ENCODE measurements at places on chromosomes 7 and 10. TPM values are rescaled to one million over a fixed set of nuclear protein-coding genes. Genes with fewer than 3 reads are reported as not detected.

DNA sequence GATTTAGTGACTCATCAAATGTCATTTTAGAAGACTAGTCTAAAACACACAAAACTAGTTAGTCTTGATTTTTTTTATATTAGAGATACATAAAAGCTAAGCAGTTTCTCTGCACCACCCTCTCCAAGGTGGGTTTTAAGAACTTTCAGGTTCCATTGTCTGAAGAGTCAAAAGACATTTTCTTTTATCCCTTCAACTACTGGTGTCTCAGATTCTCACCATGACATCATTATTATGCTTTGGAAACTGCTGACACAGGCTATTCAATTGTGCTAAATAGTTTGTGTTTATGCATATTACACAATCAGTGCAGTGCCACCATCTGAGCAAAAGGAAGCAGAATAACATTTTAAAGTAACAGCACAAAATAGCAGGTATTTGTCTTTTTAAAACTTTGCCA lies 52.2 kb downstream of the IGF2BP3 start:
- no peak for DNase-seq

HOXA1 gene
- polyA plus RNA-seq: not detected

GRCh38 chr10:42989481-42989921 lies 87.4 kb upstream of the RET start:
- DNase-seq: no peak

GRCh38 chr7:110573862-110574528 lies 516.9 kb upstream of the LRRN3 start:
- no peak for DNase-seq

- no peak for DNase-seq
Measured at GRCh38 chr10:69659241-69660038, 29.4 kb downstream of the FAM241B start.

- no peak for DNase-seq
Measured at GRCh38 chr7:71987200-71987767, 424.9 kb downstream of the CALN1 start.

- no peak for DNase-seq
Measured at GRCh38 chr10:15901889-15902288, 41.6 kb upstream of the MINDY3 start.

DNA sequence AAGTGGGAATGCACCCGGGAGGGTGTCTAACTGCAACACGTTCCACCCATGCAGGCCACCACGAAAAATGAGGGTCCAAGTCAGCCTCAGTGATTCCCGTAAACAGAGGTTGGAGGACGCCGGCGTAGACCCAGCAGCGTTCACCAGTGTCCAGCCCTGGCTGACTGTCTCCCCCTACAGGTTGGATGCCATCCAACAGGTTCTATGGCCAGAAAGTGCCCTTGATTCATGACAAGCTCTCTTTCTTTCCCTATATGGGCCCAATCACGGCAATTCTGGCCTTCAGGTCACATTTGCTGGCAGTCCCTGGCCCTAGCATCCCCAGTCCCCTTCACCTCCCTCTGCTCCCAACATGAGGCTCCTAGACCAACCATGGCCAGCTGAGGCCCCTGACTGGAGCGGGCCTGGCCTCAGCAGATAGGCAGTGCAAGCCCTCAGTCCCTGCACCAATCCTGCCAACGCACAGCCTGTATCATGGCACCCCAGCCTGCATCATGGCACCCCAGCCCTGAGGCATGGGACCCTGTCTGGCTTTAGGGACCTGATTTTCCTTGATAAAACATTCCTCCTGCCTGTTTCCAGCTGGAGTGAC lies 227.4 kb downstream of the GRID1 start:
- no peak for DNase-seq

- no peak for DNase-seq
Measured at GRCh38 chr7:158789842-158790241, 39.5 kb downstream of the ESYT2 start.

DNA sequence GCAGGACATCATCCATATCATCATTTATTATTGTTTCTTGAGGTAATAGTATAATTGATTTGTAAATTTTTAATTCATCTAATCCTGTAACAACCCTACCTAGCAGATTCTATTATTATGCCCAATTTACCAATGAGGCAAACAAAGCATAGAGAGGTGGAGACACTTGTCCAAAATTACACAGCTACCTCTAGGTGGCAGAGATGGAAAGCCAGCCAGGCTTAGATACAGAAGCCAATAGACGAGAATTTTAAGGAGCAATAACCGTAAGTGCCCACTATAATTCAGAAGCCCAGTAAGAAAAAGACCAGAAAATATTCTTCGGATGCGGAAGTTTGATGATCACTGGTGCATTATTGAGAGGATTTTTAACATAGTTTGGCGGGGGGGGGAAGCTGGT lies 54.0 kb downstream of the ANK3 start:
- DNase-seq: no peak

DNA sequence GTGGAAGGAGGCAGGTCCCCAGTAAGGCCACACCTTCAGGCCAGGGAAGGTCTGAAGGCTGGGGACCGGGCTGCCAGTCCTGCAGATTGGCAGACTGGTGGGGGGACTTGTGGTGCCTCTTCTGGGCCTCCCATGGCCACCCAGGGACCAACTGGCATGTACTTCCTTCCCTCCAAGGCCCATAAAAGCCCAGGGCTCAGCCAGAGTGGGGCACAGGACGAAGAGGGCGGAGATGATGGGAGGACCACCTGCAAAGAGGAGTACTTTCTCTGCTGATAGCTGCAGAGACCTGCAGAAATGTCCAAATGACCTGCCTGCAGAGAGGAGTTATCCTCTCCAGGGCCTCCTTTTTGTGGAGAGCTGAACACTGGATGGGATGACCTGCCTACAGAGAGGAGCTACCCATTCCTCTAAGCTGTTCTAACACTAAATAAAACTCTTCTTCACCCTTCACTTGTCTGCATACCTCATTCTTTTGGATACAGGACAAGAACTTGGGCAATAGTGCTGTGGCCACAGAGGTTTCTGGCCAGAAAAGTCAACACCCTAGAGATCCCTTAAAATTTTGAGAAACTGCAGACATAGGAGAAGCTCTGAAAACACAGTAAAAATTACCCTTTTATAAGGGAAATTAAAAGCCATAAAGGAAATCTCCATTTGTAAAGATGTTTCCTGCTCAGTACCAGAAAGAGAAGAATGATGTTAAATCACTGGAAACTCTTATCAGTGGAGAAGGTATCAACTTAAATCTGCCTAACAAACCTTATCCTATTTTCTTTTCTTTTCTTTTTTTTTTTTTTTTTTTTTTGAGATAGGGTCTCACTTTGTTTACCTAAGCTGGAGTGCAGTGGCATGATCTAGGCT lies 20.7 kb upstream of the PRF1 start:
- no peak for DNase-seq

GRCh38 chr10:118793545-118793944 lies 38.8 kb upstream of the CACUL1 start:
- no peak for DNase-seq

GRCh38 chr7:122352454-122352853 lies 47.9 kb upstream of the FEZF1 start:
- DNase-seq: no peak

DNA sequence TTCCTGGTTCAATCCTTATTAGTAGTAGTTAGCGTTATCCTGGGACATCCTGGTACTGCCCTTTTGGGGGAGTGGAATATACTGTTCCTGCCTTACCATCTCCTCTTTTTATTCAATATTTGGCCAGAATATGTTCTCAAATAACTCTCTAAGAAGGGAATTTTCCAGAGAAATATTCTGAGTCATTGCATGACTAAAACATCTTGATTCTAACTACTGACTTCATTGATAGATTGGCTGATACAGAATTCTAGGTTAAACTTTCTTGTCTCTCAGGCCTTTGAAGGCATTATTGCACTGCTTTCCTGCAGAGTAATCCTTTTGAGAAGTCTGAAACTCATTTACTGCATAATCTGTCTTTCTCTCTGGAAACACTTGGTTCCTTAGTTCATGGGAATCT lies 275.5 kb upstream of the DGKB start:
- DNase-seq: no peak

CAMK2B gene
- polyA plus RNA-seq: not detected

DNA sequence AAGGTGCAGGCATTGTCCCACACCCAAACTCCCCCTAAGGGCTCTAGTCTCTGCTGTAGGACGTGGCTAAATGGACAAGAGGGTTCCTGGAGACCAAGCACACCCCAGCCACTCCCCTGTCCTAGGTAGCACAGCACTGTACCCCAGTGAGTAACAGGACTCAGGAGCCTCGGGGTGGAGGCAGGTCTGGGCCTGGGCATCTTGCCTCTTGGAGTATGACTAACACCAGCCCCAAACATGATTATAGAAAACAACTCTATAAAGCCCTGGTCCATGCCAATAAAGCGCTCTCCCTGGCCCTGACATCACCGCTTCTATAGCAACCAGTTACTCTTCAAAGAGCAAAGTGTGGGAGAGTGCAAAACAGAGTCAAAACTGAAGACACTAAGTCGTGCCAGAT lies 195.0 kb downstream of the CALN1 start:
- no peak for DNase-seq

- DNase-seq: no peak
Measured at GRCh38 chr7:148151778-148152177, 438.8 kb upstream of the C7orf33 start.

DNA sequence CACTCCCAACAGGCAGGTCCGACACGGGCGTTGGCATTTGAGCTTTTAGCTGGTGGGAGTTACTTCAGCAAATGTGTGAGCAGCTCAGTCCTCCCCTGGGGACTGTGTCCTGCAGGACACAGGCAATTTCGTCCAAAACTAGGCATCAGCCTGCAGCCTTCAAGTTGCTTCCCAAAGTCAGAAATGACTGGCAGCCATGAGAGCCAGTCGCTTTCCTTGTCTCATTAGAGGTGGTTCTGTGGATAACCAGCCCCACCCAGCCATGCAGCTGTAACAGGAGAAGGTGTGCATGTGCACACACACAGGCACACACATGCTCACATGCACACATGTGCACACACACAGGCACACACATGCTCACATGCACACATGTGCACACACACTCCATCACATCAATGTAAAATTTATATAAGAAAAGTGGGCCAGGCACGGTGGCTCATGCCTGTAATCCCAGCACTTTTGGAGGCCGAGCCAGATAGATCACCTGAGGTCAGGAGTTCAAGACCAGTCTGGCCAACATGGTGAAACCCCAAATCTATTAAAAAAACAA lies 138.8 kb upstream of the TCERG1L start:
- no peak for DNase-seq

SFTPA1 gene
- not detected for polyA plus RNA-seq

GRCh38 chr7:105638334-105638733 lies 57.0 kb upstream of the EFCAB10 start:
- no peak for DNase-seq

GRCh38 chr7:111594602-111595001 lies 32.3 kb upstream of the IMMP2L start:
- no peak for DNase-seq

LDB3 gene
- 0.06 TPM for polyA plus RNA-seq

GRCh38 chr7:28623105-28623730 lies 210.9 kb downstream of the CREB5 start:
- no peak for DNase-seq

GRCh38 chr7:39383136-39383535 lies 183.1 kb upstream of the YAE1 start:
- no peak for DNase-seq

DNA sequence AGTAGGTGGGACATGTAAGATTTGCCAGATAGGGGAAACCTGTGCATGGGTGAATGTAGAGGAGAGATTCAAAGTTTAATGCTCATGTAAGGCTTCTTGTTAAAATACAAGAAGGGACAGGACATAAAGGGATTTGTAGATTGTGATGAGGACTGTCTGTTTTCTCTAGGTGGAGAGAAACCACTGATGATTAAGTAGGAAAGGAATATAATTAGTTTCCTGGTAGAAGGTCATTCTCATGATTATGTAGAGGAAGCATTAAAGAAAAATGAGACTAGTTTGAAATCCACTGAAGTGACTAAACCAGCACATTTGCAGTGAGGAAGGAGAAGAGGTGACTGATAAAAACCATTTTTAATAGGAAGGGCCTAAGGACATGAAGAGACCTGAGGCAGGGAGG lies 19.6 kb upstream of the MACC1 start:
- DNase-seq: no peak

DNA sequence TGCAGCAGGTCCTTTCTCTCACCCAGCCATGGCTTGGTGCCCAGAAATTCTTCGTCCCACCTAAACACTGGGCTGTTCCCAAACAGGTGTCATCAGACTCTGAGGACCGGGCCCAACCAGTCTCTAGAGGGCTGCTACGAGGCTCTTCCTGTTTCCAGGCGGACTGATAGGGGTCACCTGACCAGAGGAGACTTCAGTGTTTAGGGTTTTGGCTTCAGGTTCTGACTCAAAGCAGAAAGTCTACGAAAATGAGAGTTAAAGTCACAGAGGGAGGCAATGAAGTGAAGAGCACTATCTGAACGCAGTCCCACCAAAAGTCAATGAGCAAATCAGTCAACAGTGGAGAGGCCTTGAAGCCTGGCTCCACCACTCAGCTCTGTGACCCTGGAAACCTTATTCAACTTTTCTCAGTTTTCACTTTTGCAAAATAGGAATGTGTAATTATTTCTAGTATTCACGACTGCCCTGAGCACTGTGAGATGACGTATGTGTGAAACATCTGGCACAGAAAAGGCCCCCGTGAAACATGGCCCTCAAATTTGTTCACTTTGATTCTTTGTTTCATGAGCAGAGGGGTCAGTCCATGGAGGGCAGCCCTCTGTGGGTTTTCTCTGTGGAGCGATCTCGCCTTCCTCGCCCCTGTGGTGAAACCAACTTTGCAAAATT lies 189.9 kb upstream of the PDE1C start:
- DNase-seq: peak; percentile 64

DNA sequence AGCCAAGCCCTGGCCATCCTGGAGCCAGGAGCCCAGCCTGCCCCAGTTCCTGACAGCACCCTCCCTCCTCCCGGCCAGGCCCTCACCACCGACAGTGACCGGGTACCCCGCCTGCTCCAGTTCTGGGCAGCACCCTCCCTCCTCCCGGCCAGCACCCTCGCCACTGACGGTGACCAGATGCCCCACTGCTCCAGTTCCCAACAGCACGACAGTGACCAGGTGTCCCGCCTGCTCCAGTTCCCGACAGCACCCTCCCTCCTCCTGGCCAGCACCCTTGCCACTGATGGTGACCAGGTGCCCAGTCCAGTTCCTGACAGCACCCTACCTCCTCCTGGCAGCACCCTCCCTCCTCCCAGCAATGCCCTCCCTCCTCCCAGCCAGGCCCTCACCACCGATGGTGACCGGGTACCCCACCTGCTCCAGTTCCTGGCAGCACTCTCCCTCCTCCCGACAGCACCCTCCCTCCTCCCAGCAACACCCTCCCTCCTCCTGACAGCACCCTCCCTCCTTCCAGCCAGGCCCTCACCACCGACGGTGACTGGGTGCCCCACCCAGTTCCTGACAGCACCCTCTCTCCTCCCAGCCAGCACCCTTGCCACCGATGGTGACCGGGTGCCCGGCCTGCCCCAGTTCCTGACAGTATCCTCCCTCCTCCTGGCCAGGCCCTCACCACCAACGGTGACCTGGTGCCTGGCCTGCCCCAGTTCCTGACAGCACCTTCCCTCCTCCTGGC lies 40.3 kb downstream of the VIPR2 start:
- no peak for DNase-seq

TRIM73 gene
- 0.55 TPM for polyA plus RNA-seq

C10orf105 gene
- not detected for polyA plus RNA-seq
